Testis (tissue), 5 donors: ENCODE measurements at places on chromosomes 12 and 14.

- DNase-seq, result no peak
Observed at GRCh38 chr12:74535536-74535935, 2.1 kb upstream of the ATXN7L3B start.

DNA sequence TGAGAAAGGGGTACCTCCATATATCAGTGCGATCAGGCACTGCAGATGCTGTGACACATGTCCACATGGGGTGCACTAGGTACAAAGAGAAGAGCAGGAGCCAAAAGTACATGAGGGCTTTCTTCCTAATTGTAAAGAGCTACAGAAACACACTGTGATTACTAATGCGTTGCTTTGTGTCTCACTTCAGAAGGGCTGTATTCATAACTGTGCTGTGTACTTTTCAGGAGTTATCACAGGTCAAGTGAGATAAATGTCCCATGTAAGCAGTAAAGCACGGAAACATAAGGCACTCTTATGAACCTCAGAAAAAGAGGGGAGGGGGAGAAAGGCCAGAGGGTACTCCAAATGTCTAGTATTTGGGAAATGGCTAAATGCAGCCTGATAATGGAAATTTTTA lies 10.6 kb downstream of the SPRING1 start:
- DNase-seq, result no peak

DNA sequence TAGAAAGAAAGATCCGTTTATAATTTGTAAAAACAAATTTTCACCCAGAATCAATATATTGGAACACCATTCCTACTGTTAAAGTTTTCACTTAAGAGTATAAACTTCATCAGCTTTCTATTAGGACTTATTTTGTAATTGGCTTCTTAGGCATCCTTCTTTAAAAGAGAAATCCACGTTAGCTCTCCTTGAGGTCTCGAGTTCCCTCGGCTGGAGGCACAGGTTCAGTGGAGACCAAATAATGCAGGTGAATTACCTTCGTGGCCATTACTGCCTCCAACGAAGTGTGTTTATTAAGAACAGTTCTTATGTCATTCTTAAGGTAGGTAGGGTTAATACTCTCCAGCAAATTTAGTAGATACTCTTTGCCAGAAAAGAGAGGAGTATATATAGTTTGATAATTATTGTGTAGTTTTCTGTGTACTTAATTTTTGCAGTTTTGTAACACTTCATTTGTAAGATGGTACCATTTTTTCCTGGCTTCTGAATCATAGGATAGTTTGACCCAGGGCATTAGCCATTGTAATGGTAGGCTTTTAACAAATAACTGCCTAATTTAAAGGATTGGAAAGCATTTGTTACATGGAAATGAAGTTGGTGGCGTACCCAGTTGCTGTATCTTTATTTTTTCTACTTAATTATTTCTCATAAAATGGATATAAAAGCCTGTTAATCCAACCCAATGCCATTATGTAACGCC lies 2.2 kb downstream of the CALM1 start:
- no peak for DNase-seq

GRCh38 chr12:83537428-83538053 lies 850.8 kb downstream of the TMTC2 start:
- peak; percentile 57 for DNase-seq
